ENCODE measurements at places on chromosomes 5 and 9. TPM values are rescaled to one million over a fixed set of nuclear protein-coding genes. Genes with fewer than 3 reads are reported as not detected.

SKIC3 gene
- 84.2 TPM for total RNA-seq

- H3K27ac ChIP-seq: peak overlapping the region; percentile 67
- H3K4me1 ChIP-seq: no peaks in the 10 kb centered on the region
- H3K36me3 ChIP-seq: no peaks in the 10 kb centered on the region
- H3K4me3 ChIP-seq: no peak overlapping the region
- no peaks in the 10 kb centered on the region for H3K27me3 ChIP-seq
Observed at GRCh38 chr5:142320430-142320738, 4.4 kb downstream of the SPRY4 start.

- H3K36me3 ChIP-seq: no peaks in the 10 kb centered on the region
- DNase-seq: no peak
- H3K4me3 ChIP-seq: no peak overlapping the region
- no peaks in the 10 kb centered on the region for H3K4me1 ChIP-seq
- no peaks in the 10 kb centered on the region for H3K27me3 ChIP-seq
Observed at GRCh38 chr9:104743376-104743985, 4.0 kb upstream of the NIPSNAP3A start.

DNA sequence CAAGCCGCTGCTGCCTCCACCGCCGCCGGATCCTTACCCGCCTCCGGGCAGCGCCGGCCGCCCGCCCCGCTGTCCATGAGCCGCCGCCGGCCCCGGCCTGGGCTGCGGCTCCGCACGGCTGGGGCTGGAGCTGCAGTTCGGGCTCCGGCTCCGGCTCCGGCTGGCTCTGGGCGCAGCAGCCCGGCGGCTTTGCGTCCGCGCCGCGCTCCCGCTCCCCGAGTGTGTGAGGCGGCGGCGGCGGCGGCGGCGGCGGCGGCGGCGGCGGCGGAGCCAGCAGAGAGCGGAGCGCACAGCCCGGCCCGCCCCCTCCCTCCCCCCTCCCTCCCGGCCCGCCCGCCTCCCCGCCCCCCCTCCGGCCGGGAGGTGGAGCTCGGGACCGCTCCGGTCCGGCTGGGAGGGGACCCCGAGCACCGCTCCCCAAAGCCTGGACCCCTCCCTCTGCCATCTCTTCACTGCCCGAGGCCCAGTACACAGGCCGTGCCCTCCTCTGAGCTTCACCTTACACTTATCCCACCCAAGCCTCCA, at the start of gene PCDH1:
TSS of gene PCDH1 (minus strand) at position 225 of the 525 bp plus-strand sequence. CDS start at position 77, 148 bp downstream.
- H3K4me3 ChIP-seq: peak within 1 kb of the TSS; percentile 83
- peaks cover 16% of the 10 kb centered on the region for H3K4me1 ChIP-seq
- no peaks in the 10 kb centered on the region for H3K36me3 ChIP-seq
- peak within 1 kb of the TSS; percentile 97 for H3K27ac ChIP-seq
- peak; percentile 81 for DNase-seq

GRCh38 chr5:157159209-157159751, 6.8 kb downstream of the GARIN3 start:
- H3K36me3 ChIP-seq: no peaks in the 10 kb centered on the region
- H3K4me3 ChIP-seq: no peak overlapping the region
- no peaks in the 10 kb centered on the region for H3K4me1 ChIP-seq
- peak overlapping the region; percentile 11 for H3K27ac ChIP-seq
- no peaks in the 10 kb centered on the region for H3K27me3 ChIP-seq
- no peak for DNase-seq

DNA sequence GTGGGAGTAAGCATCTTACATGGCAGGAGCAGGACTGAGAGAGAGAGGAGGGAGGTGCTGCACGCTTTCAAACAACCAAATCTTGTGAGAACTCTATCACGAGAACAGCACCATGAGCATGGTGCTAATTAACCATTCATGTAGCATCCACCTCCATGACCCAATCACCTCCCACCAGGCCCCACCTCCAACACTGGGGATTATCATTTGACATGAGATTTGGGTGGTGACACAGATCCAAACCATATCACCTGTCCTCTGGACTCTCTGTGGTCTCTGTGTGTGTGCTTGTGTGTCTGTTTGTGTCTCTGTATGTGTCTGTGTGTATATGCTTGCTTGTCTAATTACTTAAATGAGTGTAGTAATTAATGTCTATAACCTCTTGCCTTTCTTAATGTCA, 31.1 kb downstream of the SEC61B start:
- DNase-seq: no peak
- H3K4me3 ChIP-seq: no peak overlapping the region
- H3K36me3 ChIP-seq: no peaks in the 10 kb centered on the region
- no peaks in the 10 kb centered on the region for H3K4me1 ChIP-seq
- no peaks in the 10 kb centered on the region for H3K27me3 ChIP-seq

GRCh38 chr5:95725937-95726810, 5.0 kb upstream of the RHOBTB3 start:
- H3K4me3 ChIP-seq: no peak overlapping the region
- H3K27ac ChIP-seq: no peak overlapping the region
- no peaks in the 10 kb centered on the region for H3K4me1 ChIP-seq
- no peaks in the 10 kb centered on the region for H3K36me3 ChIP-seq
- no peaks in the 10 kb centered on the region for H3K27me3 ChIP-seq

- H3K4me1 ChIP-seq: no peaks in the 10 kb centered on the region
- DNase-seq: no peak
- H3K36me3 ChIP-seq: no peaks in the 10 kb centered on the region
- no peaks in the 10 kb centered on the region for H3K27me3 ChIP-seq
- no peak overlapping the region for H3K27ac ChIP-seq
- H3K4me3 ChIP-seq: peak overlapping the region; percentile 53
Observed at GRCh38 chr5:139394123-139394653, 716 bp downstream of the PROB1 start.

- DNase-seq: no peak
- no peaks in the 10 kb centered on the region for H3K27me3 ChIP-seq
- no peaks in the 10 kb centered on the region for H3K4me1 ChIP-seq
- H3K36me3 ChIP-seq: no peaks in the 10 kb centered on the region
- H3K4me3 ChIP-seq: no peak overlapping the region
Observed at GRCh38 chr9:134356496-134357470, 30.5 kb downstream of the RXRA start.

GRCh38 chr9:135933114-135933513, 25.8 kb upstream of the CAMSAP1 start:
- H3K4me3 ChIP-seq: no peak overlapping the region
- DNase-seq: no peak
- H3K36me3 ChIP-seq: no peaks in the 10 kb centered on the region
- H3K27ac ChIP-seq: no peak overlapping the region
- no peaks in the 10 kb centered on the region for H3K27me3 ChIP-seq

OTULINL gene
- total RNA-seq: 18.9 TPM

DNA sequence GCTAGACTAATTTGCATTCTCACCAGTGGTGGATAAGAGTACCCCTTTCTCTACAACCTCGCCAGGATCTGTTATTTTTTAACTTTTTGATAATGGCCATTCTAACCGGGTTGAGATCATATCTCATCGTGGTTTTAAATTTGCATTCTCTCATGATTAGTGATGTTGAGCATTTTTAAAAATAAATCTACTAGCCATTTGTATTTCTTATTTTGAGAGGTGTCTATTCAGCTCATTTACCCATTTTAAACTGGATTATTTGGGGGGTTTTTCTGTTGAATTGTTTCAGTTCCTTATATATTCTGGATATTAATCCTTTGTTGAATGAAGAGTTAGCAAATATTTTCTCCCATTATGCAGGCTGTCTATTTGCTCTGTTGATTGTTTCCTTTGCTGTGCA, 139.6 kb downstream of the ARSB start:
- no peak overlapping the region for H3K27ac ChIP-seq
- DNase-seq: no peak
- no peaks in the 10 kb centered on the region for H3K27me3 ChIP-seq
- no peaks in the 10 kb centered on the region for H3K4me1 ChIP-seq

MACROH2A1 gene
- total RNA-seq: 429 TPM

KIF12 gene
- 23.6 TPM for total RNA-seq

GRCh38 chr5:117568622-117569021, 994.0 kb upstream of the SEMA6A start:
- no peak overlapping the region for H3K27ac ChIP-seq
- no peaks in the 10 kb centered on the region for H3K27me3 ChIP-seq
- H3K36me3 ChIP-seq: no peaks in the 10 kb centered on the region
- H3K4me1 ChIP-seq: no peaks in the 10 kb centered on the region

TAS2R1 gene
- not detected for total RNA-seq

- no peak overlapping the region for H3K4me3 ChIP-seq
- no peak for DNase-seq
- no peak overlapping the region for H3K27ac ChIP-seq
- H3K4me1 ChIP-seq: no peaks in the 10 kb centered on the region
- H3K27me3 ChIP-seq: no peaks in the 10 kb centered on the region
Observed at GRCh38 chr5:127834094-127834531, 130.9 kb downstream of the CCDC192 start.

C9orf57 gene
- not detected for total RNA-seq

MYMK gene
- not detected for total RNA-seq

DNA sequence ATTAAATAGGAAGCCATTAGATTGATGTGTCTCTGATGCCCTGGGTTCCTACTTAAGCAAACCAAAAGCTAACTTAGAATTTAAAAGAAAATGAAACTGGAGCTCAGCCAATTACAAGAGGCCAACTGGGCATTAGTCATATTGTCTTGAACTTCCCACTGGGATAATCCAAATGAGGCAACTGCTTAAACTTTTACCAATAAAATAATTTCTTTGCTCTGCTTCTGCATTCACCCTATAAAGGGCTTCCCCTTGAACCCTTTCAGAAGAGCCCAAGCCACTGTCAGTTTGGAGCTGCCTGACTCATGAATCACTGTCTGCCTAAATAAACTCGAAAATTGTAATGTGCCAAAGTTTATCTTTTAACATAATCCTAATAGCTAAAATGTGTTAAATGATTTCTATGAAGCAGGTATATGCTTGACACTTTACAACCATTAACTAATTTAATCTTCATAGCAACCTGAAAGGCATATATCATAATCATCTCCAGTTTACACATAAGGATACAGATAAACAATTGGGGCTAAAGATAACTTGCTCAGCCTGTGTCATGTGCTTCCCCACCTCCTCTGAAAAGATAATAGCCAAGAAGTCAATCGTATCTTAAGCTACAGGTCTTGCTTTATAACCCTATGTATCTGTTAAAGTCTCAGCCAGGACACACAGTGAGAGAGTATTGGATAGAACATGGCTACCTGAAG, 11.5 kb downstream of the GPR150 start:
- DNase-seq: no peak
- no peak overlapping the region for H3K4me3 ChIP-seq
- no peaks in the 10 kb centered on the region for H3K4me1 ChIP-seq
- H3K27ac ChIP-seq: no peak overlapping the region
- H3K27me3 ChIP-seq: no peaks in the 10 kb centered on the region

GRCh38 chr5:55821731-55822512, 29.2 kb upstream of the IL31RA start:
- H3K27me3 ChIP-seq: peaks cover 4% of the 10 kb centered on the region
- no peak overlapping the region for H3K27ac ChIP-seq
- H3K4me1 ChIP-seq: no peaks in the 10 kb centered on the region
- no peak for DNase-seq
- H3K36me3 ChIP-seq: no peaks in the 10 kb centered on the region

DNA sequence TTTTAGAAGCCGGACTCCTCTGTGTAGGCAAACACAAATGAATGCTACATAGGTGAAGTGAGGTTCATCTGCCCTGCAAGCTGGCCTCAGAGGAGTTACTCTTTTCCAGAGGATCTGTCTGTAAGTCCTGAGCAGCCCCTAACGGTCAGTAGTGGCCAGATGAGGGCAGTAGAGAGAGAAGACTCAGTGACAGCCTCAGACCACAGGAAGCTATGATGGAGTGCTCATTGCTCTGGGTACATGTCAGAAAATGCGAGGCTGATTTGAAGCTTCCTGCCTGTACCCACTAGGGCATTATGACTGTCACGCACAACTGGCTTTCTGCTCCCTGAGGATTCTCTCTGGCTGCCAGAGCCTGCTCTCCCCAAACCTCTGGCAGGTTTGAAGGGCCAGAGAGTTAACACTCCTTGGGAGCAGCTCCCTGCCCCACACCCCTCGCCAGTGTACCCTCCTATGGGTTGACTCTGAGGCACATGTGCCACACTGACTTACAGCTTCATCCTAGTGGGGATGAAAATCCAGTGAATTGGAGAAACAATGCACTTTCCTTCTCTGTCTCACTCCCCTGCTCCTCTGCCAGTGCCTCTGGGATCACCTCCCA, 141.5 kb downstream of the GABRG2 start:
- no peak overlapping the region for H3K4me3 ChIP-seq
- DNase-seq: no peak
- H3K27ac ChIP-seq: no peak overlapping the region
